ENCODE measurements at places on chromosomes 7 and 10.

GRCh38 chr10:100325158-100325557 lies 4.9 kb downstream of the PKD2L1 start:
- DNase-seq: no peak

- DNase-seq: no peak
These were observed 74.0 kb upstream of the DGKI start for GRCh38 chr7:137920637-137921399.

GRCh38 chr7:18866359-18867036 lies 250.9 kb downstream of the TWIST1 start:
- no peak for DNase-seq

DNA sequence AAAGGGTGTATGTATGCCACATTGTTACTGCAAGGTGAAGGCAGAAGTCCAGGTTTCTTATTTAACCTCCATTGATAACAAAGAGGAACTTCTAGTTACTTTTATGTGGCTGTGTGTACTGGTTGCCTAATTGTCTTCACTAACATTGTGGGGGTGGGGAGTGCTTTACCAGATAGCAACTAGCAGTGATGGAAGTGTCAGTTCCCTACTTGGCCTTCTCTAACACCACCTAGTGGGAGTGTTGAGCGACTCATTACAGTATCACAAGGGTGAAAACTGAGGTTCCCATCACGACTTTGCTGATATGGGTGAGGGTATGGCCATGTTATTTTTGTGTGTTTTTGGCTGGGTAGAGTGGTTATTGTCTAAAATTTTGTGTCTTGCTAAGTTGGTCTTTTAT lies 274.4 kb downstream of the THSD7A start:
- no peak for DNase-seq

GRCh38 chr10:114548662-114549061 lies 109.4 kb downstream of the ABLIM1 start:
- DNase-seq: no peak

DNA sequence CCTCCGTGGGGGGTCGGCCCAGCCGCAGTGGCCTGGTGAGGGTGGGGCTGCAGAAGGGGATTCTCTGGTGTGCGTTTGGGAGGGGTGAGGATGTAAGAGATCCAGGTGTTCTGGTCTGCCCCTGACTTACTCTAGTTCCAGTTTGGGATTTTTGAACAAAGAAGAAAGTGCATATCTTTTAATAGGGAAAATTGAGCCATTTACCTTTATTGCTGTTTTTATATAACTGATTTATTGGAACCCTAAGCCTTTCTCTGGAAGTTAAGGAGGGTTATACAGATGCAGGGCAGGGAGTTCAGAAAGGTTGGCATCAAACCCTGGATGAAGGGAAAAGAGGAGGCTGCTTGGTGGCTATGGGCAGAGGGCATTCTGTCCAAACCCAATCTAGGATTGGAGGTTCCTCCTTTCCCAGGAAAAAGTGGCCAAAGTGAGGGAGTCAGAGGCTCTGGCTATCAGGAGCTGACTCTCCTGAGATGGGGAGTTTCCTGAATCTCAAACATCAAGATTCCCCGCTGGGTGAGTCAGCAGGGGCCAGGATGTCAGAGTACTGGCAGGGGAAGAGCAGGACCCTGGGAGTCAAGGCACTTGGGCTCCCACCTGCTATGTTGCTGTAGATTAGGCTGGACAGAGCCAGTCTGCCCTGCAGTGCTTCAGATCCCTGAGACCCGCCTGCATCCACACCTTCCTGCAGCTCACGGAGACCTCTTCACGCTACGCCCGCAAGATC lies 67.5 kb downstream of the CLIP2 start:
- DNase-seq: no peak

DNA sequence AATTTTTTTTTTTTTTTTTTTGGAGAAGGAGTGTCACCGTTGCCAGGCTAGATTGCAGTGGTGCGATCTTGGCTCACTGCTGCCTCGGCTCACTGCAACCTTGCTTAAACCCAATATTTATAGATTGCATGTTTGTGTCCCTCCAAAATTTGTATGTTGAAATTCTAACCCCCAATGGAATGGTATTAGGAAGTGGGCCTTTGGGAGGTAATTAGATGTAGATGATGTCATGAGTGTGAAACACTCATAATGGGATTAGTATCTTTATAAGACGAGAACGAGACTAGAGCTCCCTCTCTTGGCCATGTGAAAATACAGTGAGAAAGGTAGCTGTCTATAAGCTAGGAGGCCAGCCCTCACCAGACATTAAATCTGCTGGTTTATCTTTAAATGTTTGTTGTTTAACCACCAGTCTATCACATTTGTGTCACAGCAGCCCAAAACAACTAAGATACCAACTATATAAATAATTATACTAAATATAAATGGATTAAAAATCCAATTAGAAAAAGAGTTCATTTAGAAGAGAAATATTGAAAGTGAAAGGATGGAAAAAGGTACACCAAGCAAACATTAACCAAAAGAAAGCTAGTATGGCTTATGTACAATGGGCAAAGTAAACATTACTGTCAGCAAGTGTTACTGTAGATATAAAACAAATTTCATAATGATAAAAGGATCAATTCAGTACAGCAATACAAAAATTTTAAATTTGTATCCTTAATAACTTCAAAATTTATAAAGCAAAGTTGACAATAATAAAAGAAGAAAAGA lies 9.3 kb downstream of the TCAF1 start:
- DNase-seq: no peak

DNA sequence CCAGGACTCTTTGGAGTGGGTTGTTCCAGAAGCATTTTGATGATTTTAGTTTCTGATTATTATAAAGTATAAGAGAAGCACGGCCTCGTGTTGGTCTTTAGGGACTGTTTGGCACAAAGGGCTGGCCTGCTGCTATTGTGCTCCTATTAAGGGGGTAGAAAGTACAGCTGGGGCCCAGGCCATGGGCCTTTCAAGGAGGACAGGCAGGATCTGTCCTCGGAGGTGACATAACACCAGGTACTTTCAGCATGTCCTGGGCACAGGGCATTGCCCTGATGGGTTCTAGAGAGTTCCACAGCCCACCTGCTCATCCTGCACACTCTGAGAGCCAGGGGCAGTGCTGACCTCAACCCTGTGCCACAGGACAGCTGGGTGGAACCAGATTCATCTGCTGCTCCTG lies 24.9 kb downstream of the STRA8 start:
- no peak for DNase-seq

DNA sequence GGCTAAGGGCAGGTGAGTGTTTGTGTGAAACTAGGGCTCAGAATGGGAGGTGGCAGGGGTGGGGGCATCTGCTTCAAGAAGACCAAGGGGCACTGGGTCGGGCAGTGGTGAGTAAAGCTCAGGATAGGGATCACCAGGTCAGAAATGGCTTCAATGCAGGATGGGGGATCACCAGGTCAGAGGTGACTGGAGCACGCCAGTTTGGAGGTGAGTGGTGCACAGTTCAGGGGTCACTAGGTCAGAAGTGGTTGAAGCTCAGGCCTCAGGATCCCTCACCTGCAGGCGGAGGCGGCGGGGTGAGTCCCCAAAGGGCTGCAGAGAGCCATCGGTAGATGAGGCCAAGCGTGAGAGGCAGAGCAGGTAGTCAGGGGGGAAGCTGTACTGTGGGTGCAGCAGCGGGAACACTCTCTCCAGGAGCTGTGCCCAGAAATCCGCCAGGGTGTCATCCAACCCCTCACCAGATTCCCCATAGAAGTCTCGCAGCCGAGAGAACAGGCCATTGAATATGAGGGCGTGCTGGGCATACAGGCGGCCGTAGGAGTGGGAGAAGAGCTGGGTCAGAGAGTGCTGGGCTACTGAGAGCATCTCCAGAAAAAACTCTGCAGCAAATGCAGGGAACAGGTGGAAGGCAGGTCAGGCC lies 1.8 kb downstream of the GPC2 start:
- no peak for DNase-seq

GRCh38 chr7:121847041-121847440 lies 25.9 kb upstream of the PTPRZ1 start:
- no peak for DNase-seq

- no peak for DNase-seq
These were observed 106.8 kb upstream of the DIP2C start for GRCh38 chr10:796233-796632.

DNA sequence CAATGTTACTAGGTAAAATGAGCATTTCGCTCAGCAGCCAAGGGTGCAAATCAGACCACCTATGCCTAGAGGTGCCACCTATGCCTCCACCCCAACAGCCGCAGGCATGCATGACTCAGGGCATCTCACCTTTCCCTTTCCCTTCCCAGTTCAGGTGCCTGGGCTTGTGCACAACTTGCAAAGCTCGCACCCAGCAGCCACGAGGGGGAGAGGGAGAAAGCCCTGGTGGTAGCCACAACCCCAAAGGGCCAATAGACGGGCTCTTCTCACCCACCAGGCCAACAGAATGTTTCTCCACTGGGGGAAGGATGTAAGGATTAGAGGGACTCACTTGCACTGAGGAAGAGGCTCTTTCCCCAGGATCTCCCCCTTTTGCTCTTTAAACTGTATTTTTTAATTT lies 462.3 kb upstream of the PCDH15 start:
- no peak for DNase-seq

DNA sequence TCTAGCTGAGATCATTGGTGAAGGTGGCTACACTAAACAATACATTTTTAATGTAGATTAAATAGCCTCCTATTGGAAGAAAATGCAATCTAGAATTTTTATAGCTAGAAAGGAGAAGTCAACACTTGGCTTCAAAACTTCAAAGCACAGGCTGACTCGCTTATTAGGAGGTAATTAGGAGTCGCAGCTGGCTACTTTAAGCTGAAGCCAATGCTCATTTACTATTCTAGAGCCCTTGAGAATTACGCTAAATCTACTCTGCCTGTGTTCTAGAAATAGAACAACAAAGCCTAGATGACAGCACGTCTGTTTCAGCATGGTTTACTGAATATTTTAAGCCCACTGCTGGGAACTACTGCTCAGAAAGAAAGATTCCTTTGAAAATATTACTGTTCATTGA lies 101.6 kb upstream of the EEPD1 start:
- DNase-seq: no peak

GRCh38 chr10:102261842-102262241 lies 16.5 kb downstream of the GBF1 start:
- no peak for DNase-seq

- no peak for DNase-seq
These were observed 14.3 kb downstream of the BPGM start for GRCh38 chr7:134660961-134661376.

- DNase-seq: no peak
These were observed 220.0 kb downstream of the CACNA2D1 start for GRCh38 chr7:82223580-82223979.

GRCh38 chr10:46096909-46097575 lies 51.0 kb upstream of the MSMB start:
- DNase-seq: no peak

- no peak for DNase-seq
These were observed 26.2 kb downstream of the VSIR start for GRCh38 chr10:71747039-71747531.

DNA sequence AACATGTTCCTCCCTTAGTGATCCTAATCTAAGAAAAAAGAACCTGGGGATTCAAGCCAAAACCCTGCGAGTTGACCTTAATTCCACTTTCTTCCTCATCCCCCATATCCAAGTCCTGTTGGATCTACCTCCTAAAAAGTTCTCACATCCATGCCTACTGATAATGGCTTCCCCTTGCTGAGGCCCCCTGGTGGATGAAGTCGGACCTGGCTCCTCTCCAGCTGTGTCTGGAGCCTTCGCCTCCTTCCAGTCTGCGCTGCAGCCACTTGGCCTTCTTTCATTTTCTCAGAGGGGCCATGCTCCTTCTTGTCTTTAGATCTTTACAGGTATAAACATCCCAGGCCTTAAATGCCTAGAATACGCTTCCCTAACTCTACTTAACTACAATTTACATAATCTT lies 8.1 kb downstream of the PDE1C start:
- no peak for DNase-seq

DNA sequence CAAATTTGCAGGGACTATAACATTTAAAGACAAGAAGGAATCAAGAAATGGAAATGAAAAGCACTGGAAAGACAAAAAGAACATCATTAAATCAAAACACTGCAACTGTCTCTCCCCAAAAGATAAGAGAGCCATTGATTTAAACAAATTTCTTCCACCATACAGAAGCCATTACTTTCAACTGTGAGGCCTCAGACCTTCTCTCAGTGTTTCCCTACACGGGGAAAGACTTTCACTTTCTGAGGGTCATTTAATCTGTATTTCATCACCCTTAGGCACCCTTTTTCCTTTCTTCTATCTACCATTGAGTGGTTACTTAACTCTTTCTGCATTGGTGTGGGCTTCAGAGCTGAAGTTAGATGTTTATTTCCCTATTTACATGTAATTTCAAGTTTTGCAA lies 47.5 kb downstream of the CCDC172 start:
- DNase-seq: no peak

DNA sequence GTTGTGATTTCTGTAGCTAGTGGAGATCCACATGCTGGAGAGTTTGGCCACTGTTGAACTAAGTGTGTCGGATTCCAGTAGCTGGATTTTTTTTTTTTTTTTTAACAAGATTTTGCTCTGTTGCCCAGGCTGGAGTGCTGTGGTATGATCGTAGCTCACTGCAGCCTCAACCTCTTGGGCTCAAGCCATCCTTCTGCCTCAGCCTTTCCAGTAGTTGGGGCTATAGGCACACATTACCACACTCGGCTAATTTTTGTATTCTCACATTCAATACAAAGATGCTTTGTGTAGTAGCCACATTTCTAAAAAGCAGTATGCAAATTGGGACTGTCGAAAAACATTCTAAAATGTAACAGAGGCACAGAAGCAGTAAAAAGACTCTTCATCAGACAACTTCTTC lies 63.5 kb downstream of the RABGEF1 start:
- DNase-seq: no peak

- DNase-seq: no peak
These were observed 10.2 kb upstream of the ADO start for GRCh38 chr10:62794306-62794705.

DNA sequence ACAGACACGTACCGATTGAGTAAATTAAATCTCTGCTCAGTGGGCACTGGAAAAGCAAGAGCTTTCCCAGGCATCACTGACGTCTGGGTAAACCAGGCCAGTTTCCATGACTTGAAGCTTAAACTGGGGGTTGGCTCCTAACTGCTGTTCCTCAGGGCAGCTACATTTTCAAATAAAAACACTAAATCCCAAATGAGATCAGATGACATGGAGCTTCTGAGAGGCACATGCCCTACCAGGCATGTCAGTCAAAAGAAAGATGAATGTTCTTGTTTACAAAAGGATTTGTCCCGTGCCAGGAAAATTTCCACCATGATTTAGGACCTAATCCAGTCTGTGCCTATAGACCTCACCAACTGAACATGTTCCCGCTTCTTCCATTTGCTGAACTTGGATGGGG lies 220.2 kb downstream of the KCNMA1 start:
- DNase-seq: no peak

- no peak for DNase-seq
These were observed 48.1 kb downstream of the CTTNBP2 start for GRCh38 chr7:117825132-117825531.

DNA sequence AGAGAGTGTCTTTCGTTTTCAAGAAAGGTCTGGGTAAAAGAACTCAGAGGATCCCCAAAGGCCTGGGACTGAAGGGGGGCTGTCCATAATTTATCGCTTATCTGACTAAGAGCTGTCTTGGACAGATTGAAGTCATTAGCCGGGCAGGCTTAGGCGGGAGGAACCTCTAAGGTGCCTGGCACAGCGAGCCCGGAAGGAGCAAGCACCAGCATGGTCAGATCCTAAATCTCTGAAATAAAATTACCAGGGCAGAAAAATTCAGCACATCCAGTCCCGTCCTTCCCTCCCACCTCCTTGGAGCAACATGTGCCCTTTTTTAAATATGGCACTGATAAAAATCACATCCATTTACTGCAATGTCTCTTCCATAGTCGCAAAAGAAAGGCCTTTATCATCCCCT lies 86.8 kb downstream of the FAM204A start:
- DNase-seq: no peak
